Stimulated activated CD8-positive, alpha-beta memory T cell treated with anti-CD3 and anti-CD28 coated beads, Interleukin-7, amount 100 ng/mL, for 1 hour (primary cell): ENCODE measurements at places on chromosomes 12 and 14.

DNA sequence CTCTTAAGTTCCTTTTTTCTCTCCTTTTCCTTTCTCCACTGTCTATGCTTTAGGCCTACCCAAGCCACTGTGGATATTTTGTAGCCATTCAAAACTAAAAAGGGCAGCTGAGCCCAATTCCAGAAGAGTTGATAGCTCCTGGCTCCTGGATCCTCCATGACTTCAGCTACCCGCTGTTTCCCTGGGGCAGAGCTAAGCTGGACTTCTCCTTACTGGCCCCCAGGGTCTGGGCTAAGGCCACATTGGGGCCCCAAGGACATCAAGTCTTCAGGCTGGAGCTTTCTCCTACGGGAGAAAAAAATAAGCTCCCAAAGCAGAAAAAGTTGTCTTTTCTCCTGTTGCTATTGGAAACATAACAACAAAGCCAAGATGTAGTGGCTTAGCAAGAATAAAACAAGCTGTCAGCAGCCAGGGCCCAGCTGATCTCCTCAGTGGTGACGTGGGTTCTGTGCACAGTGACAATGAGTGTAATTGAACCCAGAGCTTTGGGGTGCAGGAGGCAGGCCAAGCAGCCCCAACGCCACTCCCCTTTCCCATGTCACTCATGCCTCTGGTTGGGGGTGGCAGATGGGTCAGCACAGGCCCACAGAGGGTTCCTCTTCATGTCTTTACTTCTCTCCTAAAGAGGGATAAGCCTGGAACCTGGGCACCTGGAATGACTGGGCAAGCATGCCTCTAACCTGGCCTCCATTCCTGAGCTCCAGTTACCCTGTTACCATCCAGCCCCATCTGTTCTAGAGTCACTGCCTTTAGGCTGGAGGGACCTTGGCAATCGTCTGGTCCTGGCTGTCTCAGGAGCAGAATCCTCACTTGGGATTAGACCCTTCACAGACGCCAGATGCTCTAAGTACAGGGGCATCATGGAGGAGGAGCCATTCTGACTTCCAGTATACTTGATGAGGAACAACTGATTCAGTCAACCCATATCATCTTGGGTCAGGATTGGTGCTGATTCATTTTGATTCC, 171.2 kb downstream of the ZFP36L1 start:
- DNase-seq, result no peak

DNA sequence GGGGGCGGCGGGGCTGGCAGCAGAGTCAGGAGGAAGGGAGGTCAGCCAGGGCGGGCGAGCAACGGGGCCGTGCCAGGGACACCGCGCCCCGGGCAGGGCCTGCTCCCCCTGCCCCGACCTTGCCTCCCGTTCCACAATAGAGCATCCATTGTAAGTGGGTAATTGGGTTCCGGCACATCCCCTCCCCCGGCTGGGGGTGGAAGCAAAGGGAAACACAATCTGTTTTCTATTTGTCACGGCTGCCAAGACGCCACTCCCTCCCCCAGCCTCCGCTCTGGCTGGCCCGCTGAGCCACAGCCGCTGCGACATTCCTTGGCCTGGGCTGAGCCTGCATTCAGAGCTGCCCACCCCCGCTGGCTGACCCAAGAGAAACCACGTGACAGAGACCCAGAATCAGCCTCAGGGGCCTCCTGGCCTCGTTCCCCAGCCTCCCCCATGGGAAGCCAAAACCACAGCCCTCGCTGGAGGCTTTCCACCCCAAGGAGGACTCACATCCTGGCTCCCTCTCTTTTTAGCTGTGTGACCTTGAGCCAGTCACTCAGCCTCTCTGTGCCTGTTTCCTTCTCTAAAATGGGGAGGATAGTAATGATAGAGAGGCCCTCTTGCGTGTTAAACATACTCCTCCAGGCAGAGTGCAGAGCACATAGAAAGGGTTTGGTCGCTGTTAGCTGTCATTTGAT, 117.6 kb downstream of the SCARB1 start:
- DNase-seq, result no peak

GRCh38 chr12:93767524-93767863, 90.3 kb downstream of the CRADD start:
- no peak for DNase-seq

DNA sequence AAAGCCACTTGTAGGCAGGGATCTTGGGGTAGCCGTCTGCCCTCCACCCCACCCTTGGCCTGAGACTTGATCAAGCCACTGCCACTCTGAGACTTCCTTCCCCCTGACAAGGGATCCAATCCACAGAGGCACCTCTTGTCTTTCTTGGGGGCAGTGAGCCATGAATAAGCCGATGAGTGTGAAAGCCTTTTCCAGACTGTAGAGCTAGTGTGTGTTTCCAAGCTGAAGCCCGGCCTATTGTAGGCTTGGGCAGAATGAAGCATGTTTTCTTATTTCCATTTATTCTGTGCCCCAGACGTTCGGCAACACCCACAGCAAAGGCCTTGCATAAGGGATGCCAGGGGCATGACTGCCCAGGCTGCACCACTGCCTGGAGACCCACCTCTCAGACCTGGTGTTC, 991.6 kb downstream of the BCL11B start:
- DNase-seq, result no peak

- no peak for DNase-seq
Observed at GRCh38 chr14:73616831-73617230, 4.5 kb downstream of the ACOT6 start.

- no peak for DNase-seq
Observed at GRCh38 chr14:86035882-86036281, 505.9 kb downstream of the FLRT2 start.

GRCh38 chr14:75334549-75335051, 56.0 kb downstream of the FOS start:
- no peak for DNase-seq

DNA sequence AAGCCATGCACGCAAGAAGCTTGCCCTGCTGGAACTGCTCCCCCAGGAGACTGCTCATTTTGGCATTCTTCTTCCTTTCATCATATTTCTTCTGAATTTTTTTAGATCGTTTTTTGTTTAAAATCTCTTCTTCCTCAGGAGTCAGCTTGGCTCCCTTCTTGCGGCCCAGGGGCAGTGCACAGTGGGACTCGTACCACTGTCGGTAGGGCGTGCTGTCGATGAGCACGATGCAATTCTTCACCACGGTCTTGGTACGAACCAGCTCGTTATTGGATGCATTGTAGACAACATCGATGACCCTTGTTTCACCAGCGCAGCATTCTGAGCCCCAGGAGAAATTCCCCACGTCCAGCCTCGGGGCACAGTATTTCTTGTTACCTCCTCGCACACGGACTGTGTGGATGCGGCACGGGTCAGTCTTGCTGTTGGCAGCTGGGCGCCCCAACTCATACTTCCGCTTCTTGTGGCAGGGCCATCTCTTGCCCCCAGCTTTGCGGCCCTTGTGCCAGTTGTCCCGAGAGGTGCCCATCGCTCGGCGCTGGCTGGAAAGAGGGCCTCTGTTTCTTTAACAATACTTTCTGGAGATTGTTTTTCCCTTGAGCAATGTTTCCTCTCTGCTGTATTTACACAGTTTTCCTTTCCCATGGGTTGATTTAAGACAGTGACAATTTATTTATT, 452.4 kb downstream of the TMEM121 start:
- no peak for DNase-seq

GRCh38 chr12:27868139-27868538, 88.1 kb upstream of the MANSC4 start:
- no peak for DNase-seq

GRCh38 chr12:131912518-131913274, 16.4 kb upstream of the PUS1 start:
- DNase-seq, result no peak

- DNase-seq, result no peak
Observed at GRCh38 chr12:6462234-6462995, 8.1 kb downstream of the VAMP1 start.

DNA sequence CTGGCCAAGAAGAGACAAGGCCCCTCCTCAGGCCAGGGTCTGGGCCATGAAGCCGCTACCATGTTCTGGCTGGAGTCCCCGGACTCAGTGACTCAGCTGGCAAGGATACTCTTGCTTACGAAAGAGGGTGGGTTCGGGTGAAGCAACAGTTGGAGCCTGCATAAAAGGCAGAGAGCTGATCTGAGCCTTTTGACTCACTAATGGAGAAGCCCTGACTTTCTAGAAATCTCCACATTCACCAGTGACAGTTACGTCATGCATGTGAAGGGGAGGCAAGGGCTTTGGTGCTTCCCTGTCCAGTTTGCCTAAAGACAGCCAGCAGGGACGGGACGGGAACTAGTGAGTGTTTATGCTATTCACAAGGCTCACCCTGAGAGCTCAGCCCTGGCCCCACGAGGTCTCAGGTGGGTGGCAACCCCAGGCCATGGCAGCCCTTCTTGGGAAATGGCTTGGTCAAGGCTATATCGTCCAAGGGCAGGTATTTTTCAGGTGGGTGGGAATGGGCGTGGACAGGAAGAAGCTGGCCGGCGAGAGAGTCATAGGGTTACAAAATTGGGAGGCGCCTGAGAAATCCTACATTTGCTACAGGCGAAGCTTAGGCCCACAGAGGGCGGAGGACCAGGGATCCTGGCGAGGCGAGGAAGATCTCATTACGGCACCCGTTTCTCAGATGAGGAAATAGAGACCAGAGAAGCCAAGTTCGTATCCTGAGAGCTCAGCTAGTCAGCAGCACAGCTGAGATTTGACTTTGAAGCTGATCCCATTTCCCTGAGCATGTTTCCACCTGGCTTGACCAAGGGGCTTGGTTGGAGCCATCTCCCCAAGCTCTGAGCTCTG, 314.6 kb downstream of the BCL11B start:
- no peak for DNase-seq

- DNase-seq, result no peak
Observed at GRCh38 chr12:96400631-96401075, 414 bp upstream of the CDK17 start.

DNA sequence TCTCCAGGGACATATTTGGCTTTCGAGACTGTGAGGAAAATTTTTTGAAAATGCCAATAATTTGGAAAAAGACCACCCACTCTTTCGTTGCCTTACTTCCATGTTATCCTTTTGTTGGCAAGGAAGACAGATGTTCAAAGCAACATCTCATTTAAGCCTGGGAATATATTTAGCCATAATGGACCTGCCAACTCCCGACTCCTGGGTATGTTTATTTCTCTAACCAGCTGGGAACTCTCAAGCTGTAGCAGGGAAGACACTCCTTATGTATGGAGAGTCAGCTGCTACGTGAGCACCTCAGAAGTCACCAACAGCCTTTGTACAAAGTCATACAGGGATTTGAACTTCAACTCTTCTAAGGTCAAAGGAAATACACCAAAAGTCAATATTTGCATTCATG, 96.5 kb upstream of the DAAM1 start:
- no peak for DNase-seq

- no peak for DNase-seq
Observed at GRCh38 chr14:70188659-70189455, at the start of gene SLC8A3. Gene SLC8A3 (minus strand): TSS chr14:70188951. CDS start chr14:70168422, 20,529 bp downstream.

DNA sequence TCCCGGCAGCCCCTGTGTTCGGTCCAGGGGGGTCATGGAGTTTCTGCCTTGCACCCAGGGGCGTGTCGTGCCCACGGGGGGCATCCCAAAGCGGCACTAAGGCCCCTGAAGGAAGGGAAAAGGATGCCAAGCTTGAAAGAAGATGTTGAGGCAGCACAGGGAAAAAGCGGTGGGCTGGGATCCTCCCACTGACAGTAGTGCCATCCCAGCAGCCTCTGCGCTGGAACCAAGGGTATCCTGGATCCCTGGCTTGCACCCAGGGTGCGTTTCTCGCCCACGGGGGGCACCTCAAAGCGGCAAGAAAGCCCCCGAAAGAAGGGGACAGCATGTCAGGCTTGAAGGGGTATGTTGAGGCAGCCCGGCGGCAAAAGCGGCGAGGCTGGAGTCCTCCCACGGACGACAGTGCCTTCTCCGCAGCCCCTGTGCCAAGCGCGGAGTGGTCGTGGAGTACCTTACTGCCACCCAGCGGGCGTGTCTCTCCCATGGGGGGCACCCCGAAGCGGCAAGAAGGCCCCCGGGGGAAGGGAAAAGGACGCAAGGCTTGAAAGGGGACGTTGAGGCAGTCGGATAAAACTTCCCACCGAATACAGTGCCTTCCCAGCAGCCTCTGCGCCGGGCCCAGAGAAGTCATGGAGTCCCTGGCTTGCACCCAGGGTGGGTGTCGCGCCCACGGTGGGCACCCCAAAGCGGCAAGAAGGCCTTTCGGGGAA, 164.4 kb upstream of the ALG10B start:
- no peak for DNase-seq

GRCh38 chr12:103469719-103470118, 26.0 kb downstream of the C12orf42 start:
- no peak for DNase-seq

DNA sequence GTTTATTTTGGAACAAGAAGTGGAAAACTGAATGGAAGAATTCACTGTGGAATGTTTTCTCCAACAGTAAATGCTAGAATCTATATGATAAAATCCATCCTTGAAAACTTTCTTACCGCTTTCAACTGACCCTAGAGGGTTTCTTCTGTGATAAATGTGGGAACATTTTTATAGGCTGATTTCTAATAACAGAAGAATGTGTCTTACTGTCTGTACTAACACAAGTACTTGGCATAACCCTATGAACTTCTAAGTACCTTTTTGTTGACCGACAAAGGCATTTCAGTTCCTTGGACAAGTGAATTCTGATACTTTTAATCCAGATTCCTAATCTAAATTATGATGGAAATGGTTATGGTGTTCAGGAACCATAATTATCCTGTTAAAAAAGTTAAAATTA, 1109.7 kb upstream of the FLRT2 start:
- no peak for DNase-seq

- DNase-seq, result no peak
Observed at GRCh38 chr12:89947437-89948270, 239.0 kb upstream of the ATP2B1 start.

- no peak for DNase-seq
Observed at GRCh38 chr12:76197283-76197682, 112.8 kb upstream of the NAP1L1 start.

DNA sequence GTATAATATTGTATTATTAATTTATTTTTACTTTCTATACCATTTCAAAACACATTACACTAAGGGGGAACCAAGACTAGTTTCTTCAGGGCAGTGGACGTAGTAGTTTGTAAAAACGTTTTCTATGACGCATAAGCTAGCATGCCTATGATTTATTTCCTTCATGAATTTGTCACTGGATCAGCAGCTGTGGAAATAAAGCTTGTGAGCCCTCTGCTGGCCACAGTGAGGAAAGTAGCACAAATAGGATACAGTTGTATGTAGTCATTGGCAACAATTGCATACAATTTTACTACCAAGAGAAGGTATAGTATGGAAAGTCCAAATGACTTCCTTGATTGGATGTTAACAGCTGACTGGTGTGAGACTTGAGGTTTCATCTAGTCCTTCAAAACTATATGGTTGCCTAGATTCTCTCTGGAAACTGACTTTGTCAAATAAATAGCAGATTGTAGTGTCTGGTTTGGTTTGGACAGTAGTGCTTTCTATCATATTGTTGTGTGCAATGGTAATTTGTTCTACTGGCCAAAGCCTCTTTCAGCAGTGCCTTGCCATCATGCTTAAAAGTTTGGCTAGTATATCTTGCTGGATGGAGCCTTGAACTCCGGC, 24.3 kb upstream of the PLEKHD1 start:
- peak; percentile 15 for DNase-seq

GRCh38 chr12:63897931-63898330, 53.4 kb downstream of the SRGAP1 start:
- no peak for DNase-seq
